ENCODE measurements at places on chromosomes 5 and 9.

- DNase-seq, result no peak
Observed at GRCh38 chr5:140635291-140636257, 2.6 kb upstream of the CD14 start.

- DNase-seq, result peak; percentile 4
Observed at GRCh38 chr5:62460578-62460983, 48.0 kb downstream of the IPO11 start.

- DNase-seq, result no peak
Observed at GRCh38 chr9:87497080-87497603, 525 bp upstream of the DAPK1 start.

DNA sequence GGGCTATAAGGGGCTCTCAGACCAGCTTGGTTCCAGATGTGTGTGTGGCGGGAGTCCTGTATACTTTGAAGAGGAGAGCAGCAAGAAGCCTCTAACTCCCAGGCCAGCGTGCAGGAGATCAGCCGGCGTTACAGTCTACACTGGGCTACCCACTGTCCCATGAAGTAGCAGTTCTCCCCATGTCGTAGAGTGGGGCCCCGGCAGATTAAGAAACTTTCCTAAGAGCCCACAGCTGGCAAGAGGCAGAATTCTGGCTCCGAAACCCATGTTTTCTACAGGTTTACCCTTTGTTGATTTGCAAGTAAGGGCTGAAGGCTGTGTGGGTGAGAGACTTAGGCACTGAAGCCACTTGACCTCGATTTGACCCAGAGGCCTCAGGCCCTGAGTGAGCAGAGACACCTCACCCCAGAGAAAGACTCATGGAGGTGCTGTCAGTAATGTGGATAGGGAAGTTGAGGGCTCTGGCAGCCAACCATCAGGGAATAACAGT, 881 bp upstream of the B4GALT1 start:
- DNase-seq, result no peak

- DNase-seq, result no peak
Observed at GRCh38 chr5:111742177-111742994, 14.6 kb downstream of the NREP start.
